ENCODE measurements at places on chromosomes 5 and 9.

DNA sequence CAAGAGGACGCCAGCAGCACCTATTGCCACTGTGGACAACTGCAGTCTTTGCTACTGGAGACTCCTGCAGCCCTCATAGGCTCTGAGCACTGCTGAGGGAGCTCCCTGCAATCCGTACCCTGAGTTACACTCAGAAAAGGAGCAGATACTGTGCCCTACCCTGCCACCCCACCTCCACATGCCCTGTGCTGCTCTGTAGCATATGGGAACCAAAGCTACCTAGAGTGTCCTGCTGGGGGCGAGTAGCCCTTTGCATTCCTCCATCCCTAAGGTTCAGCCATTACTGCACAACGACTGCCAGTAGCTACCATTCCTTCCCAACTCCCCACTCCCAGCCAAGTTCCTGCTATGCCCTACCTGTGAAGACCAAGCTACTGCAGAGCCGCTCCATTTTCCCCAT lies 90.2 kb upstream of the SNCAIP start:
- no peak overlapping the region for H3K4me3 ChIP-seq
- no peaks in the 10 kb centered on the region for H3K36me3 ChIP-seq
- H3K27me3 ChIP-seq = no peaks in the 10 kb centered on the region
- H3K27ac ChIP-seq = no peak overlapping the region
- no peaks in the 10 kb centered on the region for H3K4me1 ChIP-seq

DNA sequence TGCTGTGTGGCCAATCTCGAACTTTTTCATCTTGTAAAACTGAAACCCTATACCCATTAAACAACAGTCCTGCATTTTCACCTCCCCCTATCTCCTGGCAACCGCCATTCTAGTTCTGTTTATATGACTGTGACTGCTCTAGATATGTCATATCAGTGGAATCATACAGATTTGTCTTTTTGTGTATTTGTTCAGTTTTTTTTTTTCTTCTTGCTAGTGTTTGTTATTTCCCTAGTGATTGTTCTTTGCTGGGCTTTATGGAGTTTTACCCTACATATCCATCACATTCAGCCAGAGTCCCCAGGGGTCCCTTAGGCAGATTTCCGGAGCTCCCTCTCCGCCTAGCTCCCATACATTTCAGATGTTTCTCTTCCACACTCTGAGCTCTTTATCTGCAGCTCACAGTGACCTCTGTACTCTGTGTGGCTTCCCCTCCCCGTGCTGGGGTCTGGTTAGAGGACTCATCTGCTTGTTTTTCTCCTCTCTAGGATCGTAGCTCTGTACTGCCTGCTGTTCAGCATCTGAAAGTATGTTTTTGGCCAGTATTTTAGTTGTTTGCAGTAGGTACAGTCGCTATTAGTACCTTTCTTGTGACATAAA lies 25.1 kb upstream of the CARTPT start:
- no peak overlapping the region for H3K4me3 ChIP-seq
- no peaks in the 10 kb centered on the region for H3K4me1 ChIP-seq
- no peaks in the 10 kb centered on the region for H3K27me3 ChIP-seq
- no peaks in the 10 kb centered on the region for H3K36me3 ChIP-seq
- DNase-seq = no peak

- H3K27me3 ChIP-seq = no peaks in the 10 kb centered on the region
- no peak overlapping the region for H3K4me3 ChIP-seq
- DNase-seq = no peak
- no peaks in the 10 kb centered on the region for H3K4me1 ChIP-seq
- no peak overlapping the region for H3K27ac ChIP-seq
Measured at GRCh38 chr5:86500947-86501346, 116.8 kb upstream of the COX7C start.

DNA sequence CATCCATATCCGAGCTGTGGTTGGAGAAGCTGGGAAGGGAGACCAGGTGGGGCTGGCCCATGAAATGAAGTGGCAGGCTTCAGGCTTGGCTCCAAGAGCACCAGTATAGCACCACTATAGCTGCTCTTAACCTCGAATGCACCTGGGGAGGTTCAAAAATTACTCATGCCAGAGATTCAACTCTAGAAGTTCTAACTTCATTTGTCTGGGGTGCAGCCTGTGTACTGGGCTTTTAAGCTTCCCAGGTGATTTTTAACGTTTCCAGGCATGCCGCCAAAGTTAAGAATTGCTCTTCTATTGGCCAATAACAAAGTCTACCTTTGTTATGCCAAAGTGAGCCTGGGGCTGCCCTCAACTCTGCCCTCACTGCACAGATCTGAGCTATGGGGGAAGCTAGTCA lies 458 bp downstream of the PRSS3 start:
- no peak overlapping the region for H3K27ac ChIP-seq
- H3K4me3 ChIP-seq = no peak overlapping the region
- no peak for DNase-seq
- no peaks in the 10 kb centered on the region for H3K27me3 ChIP-seq
- H3K36me3 ChIP-seq = no peaks in the 10 kb centered on the region

- peak overlapping the region; percentile 87 for H3K4me3 ChIP-seq
- no peaks in the 10 kb centered on the region for H3K27me3 ChIP-seq
- peak overlapping the region; percentile 100 for H3K27ac ChIP-seq
- H3K36me3 ChIP-seq = peaks cover 31% of the 10 kb centered on the region
- DNase-seq = peak; percentile 69
- peaks cover 8% of the 10 kb centered on the region for H3K4me1 ChIP-seq
Measured at GRCh38 chr9:15509931-15510788, 610 bp downstream of the PSIP1 start.

GRCh38 chr9:1087120-1087881 lies 37.1 kb downstream of the DMRT2 start:
- no peak overlapping the region for H3K27ac ChIP-seq
- no peaks in the 10 kb centered on the region for H3K4me1 ChIP-seq
- no peak overlapping the region for H3K4me3 ChIP-seq
- no peaks in the 10 kb centered on the region for H3K36me3 ChIP-seq
- no peaks in the 10 kb centered on the region for H3K27me3 ChIP-seq
- DNase-seq = no peak

DNA sequence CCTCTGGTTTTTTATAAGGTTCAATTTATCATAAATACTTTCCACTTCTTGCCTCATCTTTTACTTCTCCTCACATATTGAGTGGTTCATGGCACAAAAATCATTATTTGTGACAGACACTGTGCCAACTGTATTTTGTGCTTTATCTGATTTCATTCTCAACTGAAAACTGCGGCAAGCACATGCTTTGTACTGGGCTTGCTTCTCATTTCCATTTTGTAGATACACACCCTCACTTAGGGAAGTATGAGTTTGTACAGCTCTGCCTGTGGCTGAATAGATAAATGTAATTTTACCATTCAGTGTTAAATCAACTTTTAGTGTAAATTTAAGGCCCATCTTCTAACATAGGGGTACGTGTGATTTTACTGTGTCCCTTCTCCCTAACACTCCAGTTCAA lies 83.6 kb downstream of the ANXA2R start:
- no peak overlapping the region for H3K4me3 ChIP-seq
- no peaks in the 10 kb centered on the region for H3K36me3 ChIP-seq
- DNase-seq = no peak
- no peaks in the 10 kb centered on the region for H3K27me3 ChIP-seq
- H3K27ac ChIP-seq = no peak overlapping the region

Measured in H1 (cell line).